ENCODE measurements at places on chromosomes 5 and 9.

DNA sequence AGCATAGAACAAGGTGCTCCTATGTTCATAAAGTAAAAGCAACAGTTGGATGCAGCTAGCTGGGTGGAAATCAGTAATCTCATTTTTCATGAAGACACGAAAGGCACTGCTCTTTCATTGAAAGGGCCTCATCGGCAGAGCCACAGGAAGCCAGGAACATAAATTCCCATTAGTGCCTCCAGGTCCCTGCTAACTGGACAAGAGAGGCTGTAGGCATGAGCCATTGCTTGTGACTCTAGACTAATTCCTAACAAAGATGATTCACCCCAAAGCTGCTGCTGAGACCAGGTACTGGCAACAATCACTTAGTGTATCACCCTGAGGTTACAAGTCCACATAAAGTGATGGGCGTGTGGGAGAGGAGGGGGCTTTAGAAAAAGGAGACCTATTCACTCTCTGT, 141.8 kb downstream of the BRINP1 start:
- DNase-seq, result no peak

DNA sequence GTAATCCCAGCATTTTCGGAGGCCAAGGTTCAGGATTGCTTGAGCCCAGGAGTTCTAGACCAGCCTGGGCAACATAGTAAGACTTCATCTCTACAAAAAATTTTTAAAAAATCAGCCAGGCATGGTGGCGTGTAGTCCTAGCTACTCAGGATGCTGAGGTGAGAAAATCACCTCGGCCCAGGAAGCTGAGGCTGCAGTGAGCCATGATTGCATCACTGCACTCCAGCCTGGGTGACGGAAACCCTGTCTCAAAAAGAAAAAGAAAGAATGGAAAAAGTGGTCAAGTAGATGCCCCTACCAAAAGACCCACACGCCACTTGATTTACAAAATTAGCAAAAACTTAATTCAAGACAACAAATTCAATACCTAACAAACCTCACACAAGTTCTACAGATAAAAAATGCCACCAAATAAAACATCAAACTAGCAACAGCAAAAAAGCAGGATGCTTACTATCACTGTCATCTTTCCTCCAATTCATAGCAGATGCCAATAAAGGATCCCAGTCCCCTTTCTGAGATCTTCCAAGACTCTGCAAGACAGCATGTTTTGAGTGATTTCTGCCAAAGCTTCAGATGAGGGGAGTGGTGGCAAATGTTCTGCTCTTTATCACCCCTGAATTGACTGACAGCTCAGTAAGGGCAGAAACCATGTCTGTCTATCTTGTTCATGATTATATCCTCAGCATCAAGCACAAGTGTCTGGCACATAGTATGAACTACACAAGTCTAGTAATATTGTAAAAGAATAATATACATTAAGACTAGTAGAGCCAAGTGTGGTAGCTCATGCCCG, 34.2 kb upstream of the TESK1 start:
- peak; percentile 50 for DNase-seq

DNA sequence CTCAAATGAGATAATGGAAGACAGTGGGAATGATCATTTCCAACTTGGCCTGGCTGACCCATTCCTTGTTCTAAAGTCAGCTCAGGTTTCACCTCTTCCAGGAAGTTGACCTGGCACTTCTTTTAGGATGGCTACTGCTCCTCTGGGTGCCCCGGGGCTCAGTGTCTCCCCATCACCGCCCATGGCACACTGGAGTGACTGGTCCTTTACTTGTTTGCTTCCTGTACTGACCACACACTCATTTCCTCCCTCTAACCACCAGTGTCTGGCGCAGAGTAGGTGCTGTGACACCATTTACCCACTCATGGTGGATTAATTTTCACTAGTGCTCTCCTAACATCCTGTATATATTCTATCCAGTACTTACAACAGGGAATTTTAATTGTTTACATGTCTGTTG, 183.5 kb downstream of the CDK5RAP2 start:
- DNase-seq, result no peak

DNA sequence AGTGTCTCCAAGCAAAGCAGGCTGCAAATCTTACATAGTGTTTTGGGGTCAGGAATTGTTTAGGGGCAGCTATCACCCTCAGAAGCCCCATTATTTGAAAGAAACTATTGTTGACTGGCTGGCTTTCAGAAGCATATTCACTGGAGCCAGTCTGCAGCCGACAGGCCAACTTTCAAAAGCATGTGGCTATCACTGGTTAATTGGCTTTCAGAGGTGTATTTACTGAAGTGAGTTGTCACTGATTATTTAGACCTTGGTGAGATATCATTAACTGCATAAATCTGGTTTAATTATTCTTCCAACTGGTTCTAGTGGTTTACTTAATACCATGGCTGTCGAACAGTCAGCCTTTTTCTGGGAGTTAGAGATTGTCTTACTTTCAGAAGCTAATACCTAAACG, 247.0 kb downstream of the CWC27 start:
- no peak for DNase-seq

DNA sequence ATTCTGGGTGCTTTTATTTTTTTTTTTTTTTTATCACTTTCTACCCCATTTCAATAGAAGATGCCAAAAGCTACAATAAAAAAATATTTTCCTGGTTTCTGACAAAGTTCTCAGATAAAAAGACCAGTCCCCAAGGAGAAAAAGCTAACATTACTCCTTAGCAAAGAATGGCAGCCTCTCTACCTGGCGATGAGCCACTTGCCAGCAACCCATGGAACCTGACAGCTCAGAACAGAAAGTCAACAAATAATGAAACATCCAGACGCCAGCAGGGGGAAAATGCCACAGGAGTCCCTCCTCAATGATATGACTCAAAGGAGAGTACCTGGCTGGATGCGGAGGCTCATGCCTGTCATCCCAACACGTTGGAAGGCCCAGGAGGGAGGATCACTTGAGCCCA, 123.2 kb downstream of the MYO10 start:
- no peak for DNase-seq

DNA sequence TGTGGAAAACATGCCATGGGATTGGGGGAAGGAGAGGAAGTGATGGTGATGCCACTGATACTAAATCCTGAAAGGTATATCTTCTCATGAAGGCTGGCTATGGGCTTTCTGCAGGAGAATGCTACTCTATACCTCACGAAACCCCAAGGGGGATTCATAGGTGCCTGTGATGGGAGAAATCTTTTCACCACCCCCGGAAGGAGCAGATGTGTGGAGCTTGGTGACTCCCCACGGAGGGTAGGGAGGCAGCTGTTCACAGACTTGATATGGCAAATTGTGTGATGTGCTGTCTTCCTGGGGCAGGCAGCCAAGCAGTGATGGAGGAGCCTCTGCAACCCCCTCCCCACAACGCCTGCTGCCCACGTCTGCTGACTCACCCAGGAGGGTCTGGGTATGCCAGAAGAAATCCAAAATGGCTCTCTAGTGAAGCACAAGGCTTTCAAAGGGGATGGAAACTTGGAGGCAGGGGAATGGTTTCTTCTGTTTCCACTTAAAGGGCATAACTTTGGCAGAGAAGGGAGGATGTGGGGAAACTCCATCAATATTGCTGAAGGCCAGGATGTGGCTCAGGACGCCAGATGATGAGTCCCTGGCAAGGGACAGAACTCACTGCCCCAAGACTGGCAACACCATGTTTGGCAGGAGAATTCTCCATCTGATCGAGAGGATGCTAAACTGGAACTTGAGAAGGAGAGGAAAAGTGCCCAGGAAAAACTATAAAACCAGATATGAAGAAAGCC, 188.3 kb downstream of the GABBR2 start:
- DNase-seq, result no peak

DNA sequence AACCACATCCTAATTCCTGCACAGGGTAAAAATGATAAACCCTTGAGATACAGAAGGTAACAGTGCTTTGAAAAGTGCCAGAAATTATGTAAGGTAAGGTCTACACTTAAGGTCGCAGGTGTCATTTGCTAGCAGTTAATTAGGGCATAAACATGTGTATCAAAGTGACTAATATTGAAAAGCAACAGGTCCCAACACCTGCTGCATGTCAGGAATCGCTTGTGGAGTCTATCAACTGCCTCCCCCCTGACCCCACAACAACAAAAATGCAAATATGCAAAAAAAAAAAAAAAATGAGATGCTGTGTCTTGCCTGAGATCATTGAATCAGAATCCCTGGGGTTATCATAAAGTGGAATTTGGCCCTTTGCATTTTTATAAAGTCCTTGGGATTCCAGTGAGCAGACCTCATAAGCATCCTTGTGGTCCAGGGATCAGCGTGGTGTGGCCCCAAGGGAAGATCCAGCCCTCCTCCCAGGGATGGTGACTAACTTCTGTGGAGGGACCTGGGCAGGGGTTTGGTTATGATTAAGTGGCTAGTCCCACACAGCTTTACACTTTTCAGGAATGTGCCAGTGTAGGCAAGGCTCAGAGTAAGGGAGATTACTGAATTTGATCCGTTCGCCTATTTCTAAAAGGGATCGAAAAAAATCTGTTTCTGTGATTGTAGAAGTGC, 92.5 kb upstream of the TNFSF8 start:
- DNase-seq, result no peak

Data from activated CD4-positive, alpha-beta T cell treated with anti-CD3 and anti-CD28 coated beads, Interleukin-2, amount 10 ng/mL, durations not matched to agents 7 days and 5 days (primary cell).